Jurkat, Clone E6-1 (cell line): ENCODE measurements at places on chromosomes 6 and 20.
A peak's percentile ranks its signal among the peaks of the same experiment; 100 is the strongest.

DNA sequence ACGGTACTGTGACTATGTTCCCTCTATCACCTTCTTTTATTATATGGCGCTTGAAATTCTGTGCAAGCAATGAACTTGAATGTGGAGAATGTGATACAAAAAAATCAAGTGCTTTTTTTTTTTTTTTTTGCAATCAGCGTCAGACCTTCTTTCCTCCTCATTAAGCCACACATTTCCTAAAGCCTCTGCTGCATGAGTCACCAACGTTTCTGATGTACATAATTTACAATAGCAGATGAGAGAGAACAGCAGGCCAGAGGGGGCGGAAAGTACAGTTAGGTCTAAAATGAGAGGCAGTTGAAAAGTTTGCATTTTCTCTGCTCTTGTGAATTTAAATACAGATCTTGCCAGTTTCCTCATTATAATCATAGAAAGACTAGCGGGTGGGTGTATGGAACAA, 114.6 kb upstream of the RIPOR2 start:
- DNase-seq = peak; percentile 87

- no peak for DNase-seq
These were observed 60.6 kb downstream of the FOXA2 start for GRCh38 chr20:22523499-22524392.

GRCh38 chr6:41467061-41467460, 79.1 kb upstream of the FOXP4 start:
- DNase-seq = no peak

DNA sequence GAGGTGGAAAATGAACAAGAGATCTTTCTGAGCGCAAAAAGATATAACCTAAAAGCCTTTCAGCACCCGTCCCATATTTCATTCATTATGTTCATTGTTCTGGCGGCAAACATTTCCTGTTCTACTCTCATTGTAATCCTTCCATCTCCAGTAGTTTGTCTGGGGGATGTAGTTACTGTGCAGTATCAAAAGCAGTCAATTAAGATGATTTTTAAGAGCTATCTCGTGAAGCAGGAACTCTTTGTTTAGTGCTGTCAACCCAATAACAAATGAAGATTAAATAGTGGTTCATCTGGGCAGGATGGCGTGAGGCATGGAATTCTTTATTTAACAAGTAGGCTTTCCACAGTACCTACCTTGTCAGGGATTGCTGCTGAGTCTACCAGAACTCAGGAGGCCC, 876.7 kb downstream of the HACE1 start:
- no peak for DNase-seq

GRCh38 chr6:129565366-129565765, 144.6 kb downstream of the ARHGAP18 start:
- DNase-seq = peak; percentile 17

DNA sequence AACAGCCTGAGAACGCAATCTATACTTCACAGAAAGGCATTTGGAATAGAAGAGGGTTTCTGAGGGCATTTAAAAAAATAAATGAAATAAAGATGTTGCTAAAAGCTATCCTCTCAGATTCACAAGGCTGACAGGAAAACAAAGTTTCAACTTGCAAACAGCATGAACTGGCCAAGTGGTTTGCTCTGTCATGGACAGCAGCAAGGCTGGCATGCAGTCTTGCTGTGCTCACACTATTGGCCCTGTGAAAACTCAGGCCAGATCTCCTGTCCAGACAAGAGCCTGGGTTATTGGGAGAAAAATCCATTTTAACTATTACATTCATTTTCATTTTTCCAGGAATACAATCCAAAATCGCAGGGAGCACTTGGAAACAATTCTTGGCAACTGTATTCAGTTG, 506.2 kb upstream of the SLC35B3 start:
- no peak for DNase-seq

DNA sequence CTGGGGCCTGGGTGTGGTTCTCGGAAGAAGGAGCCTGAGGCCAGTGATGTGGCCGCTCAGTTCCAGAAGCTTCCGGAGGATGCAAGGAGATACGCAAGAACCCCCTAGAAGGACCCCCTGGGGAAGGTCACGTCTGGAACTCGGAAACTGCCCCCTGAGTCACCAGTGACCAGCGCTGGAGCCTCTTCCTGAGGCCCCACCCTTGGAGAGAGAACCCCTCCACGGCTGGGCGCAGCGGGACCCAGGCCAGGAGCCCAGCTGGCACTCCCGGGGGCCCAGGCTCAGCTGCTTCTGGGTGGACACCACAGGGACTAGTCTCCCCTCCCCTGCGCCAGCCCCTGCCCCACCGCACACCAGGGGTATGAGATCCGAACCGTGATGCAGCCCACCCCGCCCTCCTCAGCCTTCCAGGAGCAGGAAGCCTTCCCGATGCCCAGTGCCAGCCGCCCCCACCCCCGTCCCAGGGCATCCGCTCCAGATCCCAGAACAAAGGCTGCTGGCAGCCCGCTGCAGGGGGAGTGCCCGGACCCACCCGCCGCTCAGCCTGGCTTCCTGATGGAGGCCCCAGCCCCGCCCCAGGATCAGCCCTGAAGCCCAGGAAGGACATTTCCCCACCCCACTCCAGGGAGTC, 7.5 kb downstream of the LAMA5 start:
- no peak for DNase-seq

GRCh38 chr6:166556863-166557322, 29.6 kb downstream of the RAMACL start:
- DNase-seq = no peak

- no peak for DNase-seq
These were observed 30.5 kb upstream of the XRN2 start for GRCh38 chr20:21272679-21273078.

GRCh38 chr20:17395729-17396128, 135.4 kb downstream of the BFSP1 start:
- DNase-seq = no peak

- DNase-seq = no peak
These were observed 8.2 kb downstream of the TRAF3IP2 start for GRCh38 chr6:111597291-111598086.

GRCh38 chr20:50453533-50454244, 56.5 kb upstream of the PTPN1 start:
- DNase-seq = no peak

- peak; percentile 51 for DNase-seq
These were observed 101.4 kb upstream of the FAM184A start for GRCh38 chr6:119179842-119180241.

DNA sequence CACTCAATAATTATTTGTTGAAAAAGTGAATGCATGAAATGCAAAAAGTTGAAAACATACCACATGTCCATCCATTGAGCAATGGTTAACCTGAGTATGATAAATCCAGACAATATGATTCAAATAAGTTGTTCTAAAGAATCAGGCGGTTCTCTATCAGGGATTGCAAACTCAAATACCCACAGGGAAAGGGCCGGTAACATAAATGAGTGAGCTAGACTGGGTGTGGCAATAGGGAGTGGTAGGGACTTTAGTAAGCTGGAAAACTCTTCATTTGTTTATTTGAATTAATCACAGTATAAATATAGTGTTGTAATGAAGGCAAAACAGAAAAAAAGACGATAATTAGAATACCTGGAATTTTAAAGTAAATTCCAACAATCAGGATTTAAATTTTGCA, 106.3 kb downstream of the BCAS1 start:
- no peak for DNase-seq

- DNase-seq = no peak
These were observed 33.2 kb downstream of the ADA start for GRCh38 chr20:44618318-44618731.

- DNase-seq = peak; percentile 17
These were observed 5.3 kb upstream of the TCP11 start for GRCh38 chr6:35146453-35146852.

GRCh38 chr6:166204852-166205650, 37.4 kb upstream of the TBXT start:
- DNase-seq = no peak
